Activated T-cell treated with anti-CD3 and anti-CD28 coated beads, Interleukin-2, amount 50 U/mL, for 4 hours (primary cell): ENCODE measurements at places on chromosomes 7 and 10. TPM values are rescaled to one million over a fixed set of nuclear protein-coding genes. Genes with fewer than 3 reads are reported as not detected.

MMP21 gene
- total RNA-seq: not detected

RARRES2 gene
- total RNA-seq: 1.3 TPM

SFTPA1 gene
- 3.5 TPM for total RNA-seq

DYNC1I1 gene
- not detected for total RNA-seq

ARHGEF35 gene
- 1.7 TPM for total RNA-seq

LRIT1 gene
- total RNA-seq: not detected

MAT1A gene
- total RNA-seq: 0.54 TPM

SUN3 gene
- not detected for total RNA-seq

FAM221A gene
- total RNA-seq: 5.6 TPM
